ENCODE measurements at places on chromosomes 5 and 9. TPM values are rescaled to one million over a fixed set of nuclear protein-coding genes. Genes with fewer than 3 reads are reported as not detected.
A peak's percentile ranks its signal among the peaks of the same experiment; 100 is the strongest.

DNA sequence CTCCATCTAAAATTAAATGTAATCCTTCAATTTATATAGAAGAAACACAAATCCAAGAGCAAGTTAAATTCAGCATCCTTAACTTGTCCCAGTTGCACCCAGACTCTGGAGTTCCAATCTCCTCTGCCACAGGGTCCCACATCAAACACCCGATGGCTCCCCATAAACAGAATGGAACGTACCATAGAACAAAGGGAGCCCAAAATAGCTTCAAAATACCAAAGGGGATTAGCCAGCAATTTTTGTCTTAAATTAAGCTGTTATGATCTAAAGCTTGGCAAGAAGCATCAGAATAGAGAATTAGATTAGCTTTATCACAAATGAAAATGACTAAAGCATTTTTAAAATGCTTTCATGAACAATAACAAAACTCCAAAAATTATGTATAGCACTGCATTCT is 112.8 kb downstream of the FANCC start:
- DNase-seq = no peak

- no peak for DNase-seq
These were observed 63.6 kb downstream of the SNX18 start for GRCh38 chr5:54580997-54581811.

GRCh38 chr9:20319641-20320337 is 302.5 kb downstream of the MLLT3 start:
- DNase-seq = peak; percentile 66

DNA sequence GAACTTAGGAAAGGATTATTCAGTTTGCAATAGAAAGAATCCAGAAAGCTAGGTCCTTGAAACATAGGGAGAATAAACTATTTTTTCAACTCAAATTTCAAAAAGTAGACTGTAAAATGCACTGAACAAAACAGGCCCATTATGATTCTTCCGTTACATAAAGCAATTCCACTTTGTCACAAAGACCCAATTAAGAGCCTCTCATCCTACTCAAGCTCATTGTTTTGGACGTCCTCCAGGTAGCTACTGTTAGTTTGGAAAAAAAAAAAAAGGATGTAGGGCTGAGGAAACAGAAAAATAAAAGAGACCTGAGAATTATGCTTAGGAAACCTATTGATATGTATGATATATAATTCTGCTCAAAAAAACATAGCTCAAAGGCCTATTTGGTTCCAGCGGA is 74.0 kb downstream of the DIRAS2 start:
- no peak for DNase-seq

CNTNAP3B gene
- total RNA-seq = 1.8 TPM

DMRT3 gene
- not detected for total RNA-seq

All from stomach (tissue), 19 donors.